ENCODE measurements at places on chromosomes 2 and 18.

DNA sequence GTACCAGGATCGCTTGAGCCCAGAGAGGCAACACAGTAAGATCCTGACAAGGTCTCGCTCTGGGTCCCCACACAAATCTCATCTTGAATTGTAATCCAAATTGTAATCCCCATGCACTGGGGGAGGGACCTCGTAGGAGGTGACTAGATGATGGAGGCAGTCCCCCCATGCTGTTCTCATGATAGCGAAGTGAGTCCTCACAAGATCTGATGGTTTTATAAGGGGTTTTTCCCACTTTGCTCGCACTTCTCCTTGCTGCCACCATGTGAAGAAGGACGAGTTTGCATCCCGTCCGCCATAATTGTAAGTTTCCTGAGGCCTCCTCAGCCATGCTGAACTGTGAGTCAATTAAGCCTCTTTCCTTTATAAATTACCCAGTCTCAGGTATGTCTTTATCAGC lies 46.0 kb upstream of the SERTAD2 start:
- peak; percentile 54 for DNase-seq

DNA sequence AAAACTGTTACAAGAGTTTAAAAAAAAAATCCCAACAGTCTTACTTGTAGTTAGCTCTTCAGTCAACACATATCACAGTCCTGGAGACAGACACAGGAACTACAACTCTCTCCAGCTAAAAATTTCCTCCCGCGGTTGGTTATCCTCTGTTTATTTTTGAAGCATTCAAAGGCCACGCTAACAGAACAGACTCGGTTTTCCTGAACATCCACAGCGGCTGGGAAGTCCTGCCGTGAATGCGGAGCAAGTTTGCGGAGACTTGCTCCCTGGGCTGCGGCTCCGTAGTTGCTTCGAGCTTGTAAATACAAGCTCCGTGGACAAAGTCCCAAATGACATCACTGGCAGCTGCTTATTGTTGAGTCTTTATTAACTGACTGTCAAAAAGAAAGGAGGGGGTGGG lies at the start of gene NCKAP5:
Gene NCKAP5, minus strand, starts transcription at position 292 of the 400 bp plus-strand sequence. CDS start 50,937 bp downstream, outside the sequence.
- no peak for DNase-seq

DNA sequence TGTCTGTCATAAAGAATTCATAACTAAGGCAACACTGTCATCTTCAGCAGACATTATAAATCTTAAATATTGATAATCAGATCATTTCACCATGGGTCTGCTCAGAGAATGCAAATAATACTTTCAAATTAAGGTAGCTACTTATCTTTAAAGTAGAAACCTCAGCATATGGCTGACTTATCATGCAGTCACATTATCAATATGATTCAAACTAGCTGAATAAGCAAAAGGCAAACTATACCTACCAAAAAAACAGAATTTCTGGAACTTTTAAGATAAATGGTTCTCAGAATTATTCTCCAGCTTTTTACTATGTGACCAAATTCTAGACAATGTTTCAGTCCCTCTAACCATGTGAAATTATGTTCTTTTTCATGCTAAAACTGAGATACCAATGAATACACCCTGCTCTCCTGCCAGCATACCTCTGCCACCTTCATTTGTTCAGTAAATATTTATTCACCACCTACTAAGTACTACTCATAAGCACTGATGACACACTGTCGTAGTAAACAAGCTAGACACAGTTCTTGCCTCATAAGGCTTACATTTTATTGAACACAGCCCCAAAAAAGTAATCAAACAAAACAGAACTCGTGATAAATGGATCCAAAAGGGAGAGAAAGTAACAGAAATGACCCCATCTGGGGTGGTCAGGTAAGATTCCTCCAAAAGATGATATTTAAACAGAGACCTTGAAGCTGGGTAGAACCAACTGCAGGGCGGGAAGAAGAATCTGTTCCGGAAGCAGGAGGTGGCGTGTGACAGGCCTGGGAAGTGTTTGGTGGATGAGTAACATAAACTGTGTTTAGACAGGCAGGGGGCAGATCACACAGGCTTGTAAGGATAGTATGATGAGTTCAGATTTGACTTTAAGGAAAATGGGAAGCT lies 17.7 kb downstream of the SPIRE1 start:
- no peak for DNase-seq

DNA sequence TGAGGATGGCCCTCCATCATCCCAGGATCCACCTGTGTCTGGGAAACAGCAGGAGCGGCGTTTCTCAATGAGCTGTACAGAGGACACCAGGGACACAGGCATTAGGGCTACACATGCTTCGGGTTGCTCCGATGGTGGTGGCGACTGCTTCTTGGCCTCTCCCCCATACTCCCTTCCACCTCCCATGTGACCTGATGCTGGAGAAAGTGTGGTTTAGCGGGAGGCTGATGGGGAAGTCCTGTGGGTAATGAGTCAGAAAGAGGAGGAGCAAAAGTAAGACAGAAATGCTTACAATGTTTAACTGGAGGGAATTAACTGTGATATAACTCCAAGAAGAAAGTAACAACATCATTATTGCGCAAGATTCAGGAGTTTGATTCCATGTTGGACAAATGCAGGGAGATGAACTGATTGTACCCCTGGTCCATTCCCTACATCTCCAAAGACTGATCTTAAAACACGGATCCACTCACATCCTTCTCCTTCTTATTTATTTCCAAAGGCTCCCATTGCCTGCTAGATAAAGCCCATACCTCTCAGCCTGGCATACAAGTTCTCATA lies 186.6 kb downstream of the NRP2 start:
- DNase-seq, result peak; percentile 75

GRCh38 chr2:42106257-42106816 lies 58.5 kb downstream of the PKDCC start:
- no peak for DNase-seq

DNA sequence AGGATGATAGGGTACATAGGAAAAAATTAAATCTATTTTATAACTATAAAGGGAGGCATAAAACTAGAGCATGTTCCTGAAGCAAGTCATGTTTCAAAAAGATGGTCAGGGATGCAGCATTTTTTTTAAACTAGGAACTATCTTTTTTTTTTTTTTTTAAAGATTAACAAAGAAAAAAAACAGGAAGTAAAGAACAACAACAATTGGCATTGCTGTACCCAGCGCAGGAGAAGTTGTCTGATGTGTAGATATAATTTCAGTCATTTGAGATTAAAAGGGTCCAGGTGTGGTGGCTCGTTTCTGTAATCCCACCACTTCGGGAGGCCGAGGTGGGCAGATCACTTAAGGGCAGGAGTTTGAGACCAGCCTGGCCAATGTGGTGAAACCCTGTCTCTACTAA lies 41.5 kb downstream of the PMAIP1 start:
- DNase-seq, result no peak

- DNase-seq, result no peak
Measured at GRCh38 chr2:18445433-18446320, 114.8 kb downstream of the RDH14 start.

DNA sequence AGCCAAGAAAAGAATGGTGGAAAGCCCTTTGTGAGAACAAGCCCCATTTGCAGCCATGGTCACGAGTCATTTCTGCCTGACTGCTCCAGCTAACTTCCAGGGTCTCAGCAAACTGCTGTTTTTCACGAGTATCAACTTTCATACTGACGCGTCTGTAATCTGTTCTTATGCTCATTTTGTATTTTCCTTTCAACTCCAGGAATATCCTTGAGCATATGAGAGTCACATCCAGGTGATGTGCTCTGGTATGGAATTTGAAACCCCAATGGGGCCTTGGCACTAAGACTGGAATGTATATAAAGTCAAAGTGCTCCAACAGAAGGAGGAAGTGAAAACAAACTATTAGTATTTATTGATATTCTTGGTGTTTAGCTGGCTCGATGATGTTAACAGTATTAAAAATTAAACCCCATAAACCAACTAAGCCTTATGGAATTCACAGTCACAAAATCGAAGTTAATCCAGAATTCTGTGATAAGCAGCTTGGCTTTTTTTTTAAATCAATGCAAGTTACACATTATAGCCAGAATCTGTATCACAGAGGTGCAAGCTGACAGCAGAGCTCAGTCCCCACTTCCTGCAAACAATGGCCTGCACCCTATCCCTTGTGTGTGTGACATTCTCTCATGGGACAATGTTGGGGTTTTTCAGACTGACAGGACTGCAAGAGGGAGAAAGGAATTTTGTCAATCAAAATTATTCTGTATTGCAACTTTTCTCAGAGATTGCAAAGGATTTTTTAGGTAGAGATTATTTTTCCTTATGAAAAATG lies 26.1 kb downstream of the SLC14A1 start:
- no peak for DNase-seq
